H1 (cell line): ENCODE measurements at places on chromosomes 4 and X. TPM values are rescaled to one million over a fixed set of nuclear protein-coding genes. Genes with fewer than 3 reads are reported as not detected.

ADRA2C gene
- total RNA-seq, result 13.8 and 14.8 TPM in 2 replicates

ASB5 gene
- total RNA-seq, result not detected in 2 replicates

EVC gene
- 9.8 and 11.3 TPM in 2 replicates for total RNA-seq

MUC7 gene
- total RNA-seq, result not detected in 2 replicates

GLOD5 gene
- total RNA-seq, result not detected in 2 replicates

SSX3 gene
- total RNA-seq, result not detected in 2 replicates

CDKN2AIP gene
- total RNA-seq, result 14.0 and 14.8 TPM in 2 replicates

DAPP1 gene
- not detected in 2 replicates for total RNA-seq

BCOR gene
- 50.8 and 54.7 TPM in 2 replicates for total RNA-seq

CENPI gene
- 20.8 and 22.5 TPM in 2 replicates for total RNA-seq

ARSJ gene
- total RNA-seq, result 5.8 and 6.3 TPM in 2 replicates

UGT2B17 gene
- total RNA-seq, result not detected in 2 replicates

AVPR2 gene
- not detected in 2 replicates for total RNA-seq

RNF128 gene
- 2.0 TPM in 2 replicates for total RNA-seq

PDCL2 gene
- total RNA-seq, result not detected in 2 replicates

ARL9 gene
- total RNA-seq, result 0.31 and 0.76 TPM in 2 replicates

MID2 gene
- 1.6 and 1.7 TPM in 2 replicates for total RNA-seq

NCAPG gene
- 52.3 and 56.6 TPM in 2 replicates for total RNA-seq

PF4V1 gene
- total RNA-seq, result not detected in 2 replicates

PTCHD1 gene
- 2.4 and 3.3 TPM in 2 replicates for total RNA-seq

DCAF8L2 gene
- not detected in 2 replicates for total RNA-seq

MGARP gene
- total RNA-seq, result 2.5 and 2.8 TPM in 2 replicates

GPM6B gene
- total RNA-seq, result 123 and 132 TPM in 2 replicates
